ENCODE measurements at places on chromosomes 4 and X.
A peak's percentile ranks its signal among the peaks of the same experiment; 100 is the strongest.

GRCh38 chrX:20059467-20060128, 57.1 kb downstream of the MAP7D2 start:
- DNase-seq, result no peak

- no peak for DNase-seq
Observed at GRCh38 chrX:150602743-150603142, 34.3 kb downstream of the MTM1 start.

DNA sequence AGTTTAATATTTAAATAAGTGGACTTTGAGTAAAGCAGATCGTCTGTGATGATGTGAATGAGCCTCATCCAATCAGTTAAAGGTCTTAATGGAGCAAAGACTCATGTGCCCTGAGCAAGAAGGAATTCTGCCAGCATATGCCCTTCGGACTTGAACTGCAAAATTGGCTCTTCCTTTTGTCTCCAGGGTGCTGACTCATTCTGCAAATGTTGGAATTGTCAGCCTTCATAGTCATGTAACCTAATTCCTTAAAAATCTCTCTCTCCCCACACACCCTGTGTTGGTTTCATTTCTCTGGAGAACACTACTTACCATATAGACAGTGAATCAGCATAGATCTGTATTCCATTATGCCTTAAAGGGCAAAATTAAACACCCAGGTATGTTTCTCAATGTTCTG, 609.8 kb upstream of the GALNTL6 start:
- no peak for DNase-seq

DNA sequence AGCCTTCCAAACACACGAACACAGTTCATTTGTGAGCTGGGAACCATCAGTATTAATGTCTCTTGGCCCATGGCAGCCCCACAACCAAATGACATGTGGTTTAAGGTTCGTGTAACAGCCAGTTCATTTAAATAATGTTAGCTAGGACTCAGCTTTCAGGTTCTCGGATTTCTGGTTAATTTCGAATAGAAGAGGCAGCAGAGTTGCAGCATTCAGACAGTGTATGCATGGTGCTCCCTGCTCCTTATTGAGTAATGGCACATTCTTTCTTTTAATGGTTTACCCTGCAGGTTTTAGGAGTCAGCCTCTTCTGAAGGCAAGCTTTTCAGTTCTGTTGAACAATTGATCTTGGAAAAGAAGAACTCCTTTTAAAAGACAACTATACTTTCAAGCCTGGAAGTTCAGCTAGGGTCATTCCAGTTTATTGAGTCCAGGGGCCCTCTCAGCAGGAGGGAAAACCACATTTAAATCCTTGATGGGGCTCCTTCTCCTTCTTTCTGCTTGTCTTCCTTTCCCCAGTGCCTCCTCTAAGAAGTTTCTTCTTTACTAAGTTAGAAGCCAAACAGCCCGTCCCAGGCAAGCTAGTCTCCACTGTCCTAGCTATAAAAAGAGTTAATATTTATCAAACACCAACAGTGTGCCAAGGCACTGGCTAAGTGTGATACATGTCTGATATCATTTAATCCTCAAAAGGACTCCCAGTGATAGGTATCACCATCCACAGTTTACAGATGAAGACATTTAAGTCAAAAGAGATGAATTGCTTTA, 5.0 kb upstream of the RNF175 start:
- DNase-seq, result peak; percentile 59

DNA sequence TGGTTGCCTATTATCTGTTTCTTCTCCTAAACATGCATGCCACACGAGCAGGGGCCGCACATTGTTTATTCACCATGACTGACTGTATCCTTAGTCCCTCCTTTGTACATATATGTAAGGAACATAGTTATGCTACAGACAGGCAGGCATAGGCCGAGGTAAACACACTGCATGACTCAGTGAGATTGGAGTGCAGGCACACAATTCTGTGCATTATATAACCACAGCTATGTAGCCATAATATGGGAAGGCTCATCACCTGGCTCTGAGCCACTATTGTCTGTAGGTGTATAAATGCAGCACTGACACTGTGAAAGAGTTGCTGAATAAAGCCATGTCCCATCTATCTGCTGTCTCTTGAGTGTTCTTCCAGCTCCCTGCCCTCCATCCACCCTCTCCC, 431.6 kb downstream of the IDS start:
- no peak for DNase-seq

DNA sequence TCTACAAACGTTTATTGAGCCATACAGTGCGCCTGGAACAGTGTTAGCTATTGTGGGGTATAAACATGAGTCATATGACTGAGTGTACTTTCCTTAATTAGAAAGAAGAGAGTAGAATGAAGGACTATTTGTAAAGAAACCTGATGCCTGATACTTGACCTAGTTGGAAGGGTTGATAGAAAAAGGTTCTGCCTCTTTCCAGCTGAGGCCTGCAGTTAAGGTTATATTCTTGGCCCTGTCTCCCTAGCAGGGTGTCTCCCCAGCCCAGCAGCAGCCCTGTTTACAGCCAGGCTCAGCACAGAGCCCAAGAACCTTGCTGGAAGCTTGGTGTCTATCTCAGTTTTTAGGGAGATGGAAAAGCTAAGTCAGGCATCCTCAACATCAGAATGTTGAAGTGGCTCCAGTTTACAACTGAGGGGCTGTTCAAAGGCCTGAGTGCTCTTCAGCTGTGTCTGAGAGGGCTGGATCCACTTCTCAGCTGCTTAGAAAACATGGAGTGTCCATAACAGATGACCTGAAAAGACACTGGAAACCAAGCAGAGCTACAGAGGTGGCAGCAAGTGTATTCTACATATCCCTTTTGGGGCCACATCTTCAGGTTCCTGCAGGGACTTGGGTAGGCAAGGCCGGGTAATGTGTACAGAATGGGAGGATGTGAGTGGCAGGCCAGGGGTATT, 21.6 kb downstream of the NYX start:
- DNase-seq, result no peak

- no peak for DNase-seq
Observed at GRCh38 chrX:10095698-10096432, 60.9 kb upstream of the CLCN4 start.

DNA sequence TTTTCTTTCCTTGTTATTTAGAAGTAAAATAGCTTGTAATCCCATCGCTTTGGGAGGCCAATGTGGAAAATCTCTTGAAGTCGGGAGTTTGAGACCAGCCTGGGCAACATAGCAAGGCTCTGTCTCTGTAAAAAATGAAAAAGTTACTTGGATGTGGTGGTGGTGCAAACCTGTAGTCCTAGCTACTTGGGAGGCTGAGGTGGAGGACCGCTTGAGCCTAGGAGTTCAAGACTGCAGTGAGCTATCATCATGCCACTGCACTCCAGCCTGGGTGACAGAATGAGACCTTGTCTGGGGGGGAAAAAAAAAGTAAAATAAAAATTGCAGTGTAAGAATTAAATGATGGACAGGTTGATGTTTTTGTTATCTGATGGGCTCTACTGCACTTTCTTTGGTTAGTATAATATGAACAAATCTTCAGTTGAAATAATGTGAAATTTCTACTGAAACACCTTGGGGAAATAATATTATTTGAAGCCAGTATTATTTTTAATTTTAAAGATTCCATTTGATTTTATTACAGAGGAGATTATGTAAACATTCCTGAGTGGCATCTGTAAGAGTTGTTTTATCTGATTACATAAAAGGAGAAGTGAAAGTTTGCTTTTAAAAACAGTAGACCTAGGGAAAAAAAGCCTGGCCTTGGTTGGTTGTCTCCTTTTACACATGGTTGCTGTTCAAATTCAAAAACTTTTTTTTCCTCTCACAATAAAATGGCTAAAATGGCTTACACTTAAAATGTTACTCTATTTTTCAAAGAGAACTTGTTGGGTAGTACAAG, 10.5 kb upstream of the NDUFC1 start:
- no peak for DNase-seq

DNA sequence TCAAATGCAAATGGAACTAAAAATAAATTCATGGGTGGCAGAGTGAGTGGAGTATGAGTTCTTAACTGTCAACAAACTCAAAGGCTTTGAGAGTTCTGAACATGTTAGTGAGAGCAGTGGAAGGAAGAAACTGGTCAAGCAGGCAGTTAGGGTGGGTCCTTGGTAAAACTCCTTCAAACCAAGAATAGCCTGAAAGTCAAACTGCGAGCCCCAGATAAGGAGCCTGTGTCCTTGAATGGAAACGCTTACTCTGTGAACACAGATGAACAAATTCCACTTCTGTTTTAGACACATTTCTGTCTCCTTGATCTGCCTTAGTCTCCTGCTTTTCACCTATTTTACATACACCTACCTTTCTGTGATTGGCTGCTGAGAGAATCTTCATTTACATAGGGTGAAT, 129.4 kb upstream of the PCDH18 start:
- no peak for DNase-seq

- DNase-seq, result no peak
Observed at GRCh38 chrX:32293962-32294700, 917.2 kb downstream of the DMD start.

GRCh38 chrX:119410027-119410819, 11.1 kb downstream of the SLC25A43 start:
- no peak for DNase-seq

DNA sequence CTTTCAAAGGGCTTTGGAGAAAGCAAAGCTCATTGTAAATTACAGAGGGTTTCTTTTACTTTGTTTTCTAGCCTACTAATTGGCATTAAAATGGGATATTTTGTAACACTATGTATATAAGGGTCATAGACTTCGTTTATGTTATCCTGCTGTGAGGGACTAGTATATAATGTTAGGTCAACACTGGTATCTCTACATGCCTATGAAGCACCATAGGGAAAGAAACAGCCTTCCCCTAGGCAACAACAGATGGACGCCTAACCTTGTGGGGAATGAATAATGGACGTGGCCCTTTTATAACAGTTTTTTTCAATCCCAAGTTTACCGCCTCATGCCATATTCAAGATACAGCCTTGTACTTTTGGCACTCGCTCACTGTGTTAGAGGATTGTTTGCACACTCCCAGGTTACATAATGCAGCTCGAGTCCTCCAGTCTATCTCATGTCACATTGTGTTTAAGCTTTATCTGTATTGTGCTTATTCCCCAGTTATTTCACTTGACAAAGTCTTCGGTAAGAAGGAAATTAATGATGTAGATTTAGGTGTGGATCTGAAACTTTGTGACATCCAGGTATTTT, 711.0 kb downstream of the RPA4 start:
- no peak for DNase-seq

Data from neural progenitor cell (in vitro differentiated cells).